ENCODE measurements at places on chromosomes 11 and 22.
A peak's percentile ranks its signal among the peaks of the same experiment; 100 is the strongest.

- peak; percentile 8 for DNase-seq
Measured at GRCh38 chr11:104798789-104799188, 99.5 kb downstream of the CASP12 start.

- DNase-seq, result no peak
Measured at GRCh38 chr22:18070556-18071306, 7.1 kb upstream of the PEX26 start.

- DNase-seq, result no peak
Measured at GRCh38 chr11:21421711-21422329, 752.4 kb downstream of the NELL1 start.

DNA sequence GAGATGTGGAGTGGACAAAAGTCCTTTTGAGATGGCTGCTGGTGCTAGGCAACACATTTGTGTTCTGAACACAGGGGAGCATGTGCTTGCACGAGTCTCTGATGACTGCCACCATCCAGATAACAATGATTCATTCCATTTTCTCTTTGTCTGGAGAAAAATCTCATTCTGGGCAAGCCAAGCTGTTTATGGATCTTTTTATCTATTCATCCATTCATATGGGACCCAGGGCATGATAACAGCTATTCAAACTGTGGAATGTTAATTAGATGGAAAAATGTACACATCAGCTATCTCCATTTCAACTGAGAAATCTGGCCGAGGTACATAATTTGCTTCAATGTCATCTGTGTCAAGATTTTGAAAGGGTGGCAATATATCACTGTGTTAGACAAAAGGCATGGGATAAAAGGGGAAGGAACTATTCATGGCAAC lies 117.5 kb upstream of the ZBED5 start:
- no peak for DNase-seq

- DNase-seq, result no peak
Measured at GRCh38 chr11:30006876-30007275, 10.0 kb downstream of the KCNA4 start.

DNA sequence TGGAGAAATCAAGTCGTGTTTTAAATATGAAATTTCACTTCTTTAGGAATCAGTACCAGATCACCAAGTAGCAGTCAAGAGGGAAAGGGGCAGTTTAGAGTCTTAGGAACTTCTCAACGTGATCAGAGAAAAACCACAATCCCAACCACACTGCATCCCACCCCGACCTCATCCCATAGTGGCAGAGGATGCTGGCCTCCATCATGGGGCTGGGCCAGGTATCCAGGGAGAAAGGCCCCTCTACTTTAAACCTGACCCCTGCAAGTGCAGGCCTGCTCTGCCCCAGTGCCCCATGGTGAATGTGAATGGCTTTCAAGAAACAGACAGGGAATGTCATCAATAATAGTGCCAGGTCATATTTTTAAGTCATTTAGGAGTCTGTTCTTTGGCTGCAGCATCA lies 12.1 kb downstream of the CHST1 start:
- no peak for DNase-seq

DNA sequence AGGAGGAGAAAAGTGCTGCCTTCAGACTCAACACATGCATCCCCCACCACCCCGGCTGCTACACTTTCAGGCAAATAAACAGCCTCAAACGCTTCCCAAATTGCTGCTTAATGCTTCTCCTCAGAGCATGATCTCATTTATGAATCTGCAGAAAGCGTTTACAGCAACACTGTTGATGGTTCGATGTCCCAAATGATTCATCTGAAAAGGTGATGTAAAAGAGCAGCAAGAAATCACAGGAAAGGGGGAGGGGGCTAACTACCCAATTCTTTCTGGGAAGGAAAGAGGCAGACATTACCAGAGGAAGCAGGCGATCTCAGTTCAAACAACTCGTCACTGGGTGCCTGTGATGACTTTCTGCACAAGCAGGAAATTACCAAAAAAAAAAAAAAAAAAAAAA lies 119.6 kb downstream of the TENM4 start:
- no peak for DNase-seq

DNA sequence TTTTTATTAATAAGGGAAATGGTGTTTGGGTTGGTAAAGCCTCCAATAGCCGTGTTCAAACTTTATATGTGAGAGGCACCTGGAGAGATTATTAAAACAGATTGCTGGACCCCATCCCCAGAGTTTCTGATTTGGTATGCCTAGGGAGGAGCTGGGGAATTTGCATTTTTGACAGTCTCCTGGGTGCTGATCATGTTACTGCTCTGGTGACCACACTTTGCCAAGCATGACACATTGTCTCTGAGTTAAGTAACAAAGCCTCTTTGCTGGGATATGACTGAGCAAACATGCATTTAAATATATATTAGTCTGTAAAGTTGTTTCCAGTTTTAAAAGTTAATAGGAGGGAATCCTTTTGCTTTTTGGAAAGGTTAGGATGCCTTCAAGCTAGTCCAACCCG lies 140.4 kb downstream of the NAV2 start:
- DNase-seq, result no peak

DNA sequence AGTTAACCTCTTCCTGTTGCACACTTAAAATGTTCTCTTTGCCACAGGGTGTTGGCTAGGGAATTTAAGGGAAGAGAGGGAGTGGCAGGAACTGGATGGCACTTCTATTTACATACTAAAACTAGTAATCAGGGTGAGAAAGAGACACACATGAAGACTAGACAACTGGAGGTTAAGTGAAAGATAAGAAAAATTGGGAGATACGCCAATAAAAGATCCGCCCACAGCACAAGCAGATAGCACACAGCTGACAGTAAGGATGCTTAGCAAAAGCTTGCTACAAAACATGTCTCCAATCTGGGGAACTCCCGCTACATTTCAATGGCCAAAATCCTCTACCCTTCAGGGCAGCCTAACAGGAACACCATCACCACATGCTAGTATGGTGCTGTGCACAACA lies 12.8 kb downstream of the CPSF7 start:
- no peak for DNase-seq

DNA sequence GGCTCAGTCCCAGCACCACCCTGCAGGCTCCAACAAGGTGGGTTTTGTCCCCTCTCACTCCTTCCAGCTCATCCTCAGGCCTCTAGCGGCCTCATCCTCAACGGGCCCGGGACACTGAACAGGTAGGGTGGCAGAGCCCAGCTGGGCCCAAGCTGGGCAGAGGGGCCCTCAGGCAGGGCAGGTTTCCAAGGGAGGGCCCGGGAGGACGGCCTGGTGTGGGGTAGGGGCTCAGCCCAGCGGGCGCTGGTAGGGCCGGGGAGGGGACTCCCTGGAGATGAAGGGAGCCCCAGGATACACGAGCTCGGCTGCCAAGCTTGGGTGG lies 2.5 kb upstream of the IFITM10 start:
- no peak for DNase-seq

All from RPMI8226 (cell line).